Suppressor macrophage treated with lipopolysaccharide for 1 hour (primary cell): ENCODE measurements at places on chromosomes 7 and 10.

- no peak for DNase-seq
Measured at GRCh38 chr10:78516756-78517155, 483.1 kb downstream of the RPS24 start.

GRCh38 chr7:69656077-69656476 is 57.8 kb downstream of the AUTS2 start:
- DNase-seq, result no peak

GRCh38 chr10:111075577-111076185 is 1.1 kb upstream of the ADRA2A start:
- no peak for DNase-seq

- DNase-seq, result no peak
Measured at GRCh38 chr7:43937444-43937843, 11.2 kb downstream of the UBE2D4 start.

- DNase-seq, result no peak
Measured at GRCh38 chr7:142915315-142915714, 18.2 kb downstream of the TRPV5 start.

GRCh38 chr7:142300689-142301088 is 42.8 kb upstream of the PRSS58 start:
- DNase-seq, result peak; percentile 28

GRCh38 chr7:132541656-132542055 is 34.6 kb downstream of the PLXNA4 start:
- no peak for DNase-seq

DNA sequence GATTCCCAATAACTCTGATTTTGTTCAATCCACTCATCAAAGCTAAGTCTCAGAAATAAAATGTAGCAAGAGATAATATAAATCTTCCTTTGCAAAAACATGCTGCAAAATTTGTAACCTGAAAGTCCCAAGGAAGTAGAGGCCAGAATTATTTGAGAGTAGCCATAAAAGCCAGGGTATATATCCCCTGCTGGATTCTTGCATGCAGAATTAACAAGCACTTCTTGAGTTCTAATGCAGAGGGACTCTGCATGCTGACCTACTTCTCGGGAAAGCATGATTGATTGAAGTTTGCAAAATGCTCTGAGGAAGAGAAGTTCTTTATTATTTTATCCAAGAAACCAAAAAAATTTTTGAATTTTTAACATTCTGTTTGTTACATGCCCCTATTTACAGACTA is 121.6 kb downstream of the THSD7A start:
- DNase-seq, result no peak

DNA sequence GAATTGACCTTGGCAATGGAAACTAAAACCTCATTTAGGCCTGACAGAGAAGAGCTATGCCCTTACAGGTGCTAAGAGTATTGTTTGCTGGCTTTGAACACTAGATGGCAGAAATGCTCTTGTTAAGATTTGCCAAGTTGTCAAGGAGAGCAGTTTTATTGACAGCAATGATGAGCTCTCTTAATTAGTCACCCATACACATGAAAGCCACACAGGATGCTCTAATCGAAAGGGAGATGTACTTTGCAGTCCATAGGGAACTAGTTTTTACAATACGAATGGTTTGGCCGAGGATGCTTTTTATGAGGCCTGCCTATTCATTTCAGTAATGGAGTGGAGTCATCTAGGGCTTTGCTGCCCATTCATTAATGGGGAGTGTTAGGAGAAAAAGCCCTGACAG is 45.4 kb upstream of the MBL2 start:
- DNase-seq, result peak; percentile 31

DNA sequence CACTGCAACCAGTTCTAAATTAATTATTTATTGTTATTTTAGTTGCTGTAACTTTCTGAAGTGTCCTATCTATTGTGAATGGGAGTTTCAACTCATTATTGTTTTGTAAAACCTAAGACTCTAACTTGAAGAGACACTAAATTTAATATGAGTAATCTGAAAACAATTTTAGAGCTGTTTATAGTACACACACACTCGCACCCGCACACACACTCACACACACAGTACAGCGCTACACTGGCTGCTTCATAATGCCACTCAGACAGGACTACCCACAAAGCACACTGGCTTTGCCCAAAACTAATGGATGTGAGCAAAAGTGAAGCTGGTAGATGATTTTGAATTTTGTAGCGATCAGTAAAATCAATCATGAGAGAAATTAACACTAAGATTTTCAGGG is 238.9 kb upstream of the ETV1 start:
- no peak for DNase-seq

- no peak for DNase-seq
Measured at GRCh38 chr10:131650169-131650705, 250.6 kb upstream of the PPP2R2D start.
